T-cell (primary cell): ENCODE measurements at places on chromosomes 12 and 14. TPM values are rescaled to one million over a fixed set of nuclear protein-coding genes. Genes with fewer than 3 reads are reported as not detected.

DNA sequence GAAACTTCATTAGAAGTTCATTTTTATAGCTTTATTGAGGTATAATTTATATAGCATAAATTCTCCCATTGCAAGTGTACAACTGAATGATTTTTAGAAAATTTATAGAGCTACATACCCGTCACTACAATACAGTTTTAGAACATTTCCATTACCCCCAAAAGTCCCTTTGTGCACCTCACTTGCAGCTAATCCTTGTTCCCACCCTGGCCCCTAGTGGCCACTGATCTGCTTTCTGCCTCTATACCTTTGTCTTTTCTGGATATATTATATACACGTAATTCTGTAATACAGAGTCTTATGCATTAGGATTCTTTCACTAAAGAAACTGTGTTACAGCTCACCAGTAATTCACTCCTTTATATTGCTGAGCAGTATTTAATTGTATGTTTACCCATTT is 145.1 kb upstream of the DIO2 start:
- no peaks in the 10 kb centered on the region for H3K4me1 ChIP-seq
- H3K27me3 ChIP-seq, result no peaks in the 10 kb centered on the region
- no peaks in the 10 kb centered on the region for H3K36me3 ChIP-seq
- DNase-seq, result no peak
- H3K4me3 ChIP-seq, result no peak overlapping the region

DNA sequence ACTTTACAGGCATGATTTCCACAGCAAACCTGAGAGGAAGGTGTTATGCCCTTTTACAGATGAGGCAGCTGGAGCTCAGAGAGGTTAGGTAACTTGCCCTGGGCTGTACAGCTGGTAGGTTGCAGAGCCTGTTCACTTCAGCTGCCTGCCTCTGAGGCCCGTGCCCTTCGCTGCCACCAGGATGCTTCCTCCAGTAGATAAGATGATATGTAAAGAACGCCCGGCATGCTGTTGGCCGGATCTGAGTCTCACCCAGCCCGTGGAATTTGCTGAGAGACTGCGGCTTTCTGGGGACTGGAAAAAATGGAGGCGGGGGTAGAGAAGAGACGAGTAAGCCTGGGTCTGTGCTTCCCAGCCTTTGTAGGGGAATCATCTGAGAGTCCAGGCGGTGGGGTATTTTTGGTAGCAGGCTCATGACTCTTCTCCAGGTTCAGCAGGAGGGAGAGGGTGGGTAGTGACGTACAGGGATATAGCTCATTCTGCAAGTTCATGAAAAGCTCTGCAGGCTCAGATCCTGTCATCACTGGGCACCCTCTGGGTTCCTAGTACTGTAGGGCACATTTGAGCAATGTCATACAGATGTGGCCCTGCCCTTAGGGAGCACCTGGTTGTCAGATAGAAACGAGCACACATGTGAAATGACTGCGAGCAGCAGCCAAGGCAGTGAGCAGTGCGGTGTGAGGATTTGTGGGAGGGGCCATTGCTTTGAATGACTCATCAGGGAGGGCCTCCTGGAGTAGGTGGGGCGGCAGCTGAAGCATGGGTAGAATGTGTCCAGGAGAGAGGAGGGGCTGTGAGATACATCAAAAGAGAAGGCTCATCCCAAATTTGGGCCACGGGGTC is 159.4 kb downstream of the TSPAN9 start:
- no peaks in the 10 kb centered on the region for H3K4me1 ChIP-seq
- H3K36me3 ChIP-seq, result no peaks in the 10 kb centered on the region
- H3K4me3 ChIP-seq, result no peak overlapping the region
- no peaks in the 10 kb centered on the region for H3K27me3 ChIP-seq

GRCh38 chr14:99860219-99860618 is 67.0 kb downstream of the EML1 start:
- DNase-seq, result no peak
- H3K4me1 ChIP-seq, result no peaks in the 10 kb centered on the region
- no peak overlapping the region for H3K27ac ChIP-seq
- H3K36me3 ChIP-seq, result no peaks in the 10 kb centered on the region
- H3K4me3 ChIP-seq, result no peak overlapping the region

DNA sequence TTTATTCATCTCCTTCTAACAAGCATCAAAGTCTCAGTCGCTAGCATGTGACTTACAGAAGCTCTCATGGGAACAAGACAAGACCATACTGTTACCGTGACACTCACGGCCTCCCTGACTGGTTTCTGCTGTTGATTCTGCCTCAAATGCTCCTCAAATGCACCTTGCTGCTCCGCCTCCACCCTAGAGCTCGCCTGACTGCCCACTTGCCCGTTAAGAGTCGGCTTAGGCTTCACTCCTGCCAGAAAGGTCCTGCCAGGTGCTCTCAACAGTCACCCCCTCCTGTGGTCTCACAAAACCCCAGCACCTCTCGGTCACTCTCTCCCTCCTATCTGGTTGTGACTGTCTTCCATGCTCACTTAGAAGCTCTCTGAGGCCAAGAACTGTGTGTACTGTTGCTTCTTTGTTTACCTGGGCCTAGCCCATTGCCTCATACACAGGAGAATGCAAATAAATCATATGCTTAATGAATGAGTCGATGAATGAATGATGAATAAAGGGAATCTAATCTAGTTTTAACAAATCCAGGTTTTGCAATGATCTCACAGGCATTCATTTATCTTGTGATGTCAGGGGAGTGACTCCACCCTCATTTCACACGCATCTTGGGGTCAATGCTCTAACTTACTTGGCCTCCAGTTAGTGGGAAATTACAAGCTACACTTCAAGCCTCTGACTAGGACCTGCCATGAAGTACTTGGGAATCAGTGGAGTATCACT is 41.3 kb downstream of the SSH1 start:
- H3K4me1 ChIP-seq, result no peaks in the 10 kb centered on the region
- no peak for DNase-seq
- no peaks in the 10 kb centered on the region for H3K27me3 ChIP-seq
- H3K36me3 ChIP-seq, result peaks cover 5% of the 10 kb centered on the region

DNA sequence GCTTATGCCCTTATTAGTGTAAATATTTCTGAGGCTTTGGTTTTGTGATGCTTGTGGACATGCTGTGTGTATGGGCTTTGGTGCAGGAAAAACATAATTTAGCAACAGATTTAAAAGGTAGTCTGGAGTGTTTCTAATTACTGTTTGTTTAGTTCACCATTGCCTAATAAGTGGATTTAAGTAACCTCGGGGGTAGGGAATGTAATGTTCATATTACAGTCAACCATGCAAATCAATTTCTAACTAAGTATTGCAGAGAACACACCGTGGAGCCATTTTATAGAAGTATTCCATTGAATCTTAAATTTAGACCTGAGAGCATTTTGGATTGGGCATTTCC is 53.5 kb downstream of the ANO6 start:
- H3K4me3 ChIP-seq, result no peak overlapping the region
- H3K4me1 ChIP-seq, result peaks cover 5% of the 10 kb centered on the region
- no peak overlapping the region for H3K27ac ChIP-seq
- peaks cover 4% of the 10 kb centered on the region for H3K36me3 ChIP-seq
- no peaks in the 10 kb centered on the region for H3K27me3 ChIP-seq
- no peak for DNase-seq

DNA sequence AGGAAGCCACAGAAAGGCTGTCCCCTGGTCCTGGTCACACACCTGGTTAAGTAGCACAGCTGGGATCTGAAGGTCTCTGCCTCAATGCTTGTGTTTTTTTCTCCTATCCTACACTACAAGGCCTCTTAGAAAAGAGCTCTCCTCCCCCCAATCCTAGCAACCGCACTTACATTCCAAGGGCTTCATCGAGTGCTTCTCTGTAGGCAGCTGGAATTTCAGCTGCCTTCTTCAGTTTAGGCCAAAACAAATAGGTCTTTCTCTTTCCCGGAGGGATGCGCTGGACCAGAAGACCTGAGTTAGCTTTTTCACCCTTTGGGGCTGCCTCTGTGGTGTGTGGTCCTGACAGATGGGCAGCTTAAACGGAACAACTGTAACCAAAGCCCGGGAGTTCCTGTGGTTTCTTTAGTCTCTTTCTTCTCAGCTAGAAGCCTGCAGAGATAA is 109.7 kb downstream of the GPATCH2L start:
- H3K4me1 ChIP-seq, result no peaks in the 10 kb centered on the region
- no peak overlapping the region for H3K27ac ChIP-seq
- no peaks in the 10 kb centered on the region for H3K36me3 ChIP-seq
- no peak overlapping the region for H3K4me3 ChIP-seq
- DNase-seq, result no peak

DNA sequence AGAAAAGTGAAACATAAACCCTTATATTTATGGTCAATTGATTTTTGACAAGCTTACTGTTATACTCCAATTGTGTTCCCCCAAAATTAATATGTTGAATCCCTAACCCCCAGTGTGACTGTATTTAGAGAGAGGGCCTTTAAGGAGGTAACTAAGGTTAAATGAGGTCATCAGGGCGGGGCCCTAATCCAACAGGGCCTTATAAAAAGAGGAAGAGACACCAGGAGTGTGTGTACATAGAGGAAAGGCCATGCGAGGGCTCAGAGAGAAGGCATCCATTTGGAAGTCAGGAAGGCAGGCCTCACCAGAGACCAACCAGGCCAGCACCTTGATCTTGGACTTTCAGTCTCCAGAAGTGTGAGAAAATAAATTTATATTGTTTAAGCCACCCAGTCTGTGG is 6.5 kb upstream of the VTI1B start:
- DNase-seq, result no peak
- no peak overlapping the region for H3K4me3 ChIP-seq
- H3K27ac ChIP-seq, result no peak overlapping the region

DNA sequence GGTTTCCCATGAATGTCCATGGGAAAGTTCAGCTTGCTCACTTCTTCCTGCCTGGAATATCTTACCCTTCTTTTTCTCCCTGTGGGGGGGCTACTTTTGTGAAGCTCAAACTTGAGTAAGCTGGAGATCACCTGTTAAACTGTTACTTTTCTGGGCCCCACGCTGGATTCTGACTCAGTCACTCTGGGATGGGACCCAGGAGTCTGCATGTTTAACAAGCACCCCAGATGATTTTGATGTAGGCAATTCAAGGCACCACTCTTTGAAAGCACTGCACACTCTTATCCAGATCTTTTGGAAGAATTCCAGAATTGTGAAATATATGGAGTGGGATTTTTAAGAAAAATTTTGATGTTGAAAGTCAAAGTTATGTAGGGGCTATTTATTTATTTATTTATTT is 46.3 kb upstream of the IGF1 start:
- H3K4me3 ChIP-seq, result no peak overlapping the region
- no peaks in the 10 kb centered on the region for H3K27me3 ChIP-seq
- no peaks in the 10 kb centered on the region for H3K4me1 ChIP-seq
- no peak overlapping the region for H3K27ac ChIP-seq

GRCh38 chr12:58051378-58051777 is 110.0 kb downstream of the ATP23 start:
- H3K4me3 ChIP-seq, result no peak overlapping the region
- H3K27me3 ChIP-seq, result no peaks in the 10 kb centered on the region
- no peaks in the 10 kb centered on the region for H3K36me3 ChIP-seq
- DNase-seq, result no peak

- H3K36me3 ChIP-seq, result peaks cover 2% of the 10 kb centered on the region
- no peak overlapping the region for H3K4me3 ChIP-seq
Observed at GRCh38 chr14:106518054-106518943, 991.9 kb downstream of the TMEM121 start.

DNA sequence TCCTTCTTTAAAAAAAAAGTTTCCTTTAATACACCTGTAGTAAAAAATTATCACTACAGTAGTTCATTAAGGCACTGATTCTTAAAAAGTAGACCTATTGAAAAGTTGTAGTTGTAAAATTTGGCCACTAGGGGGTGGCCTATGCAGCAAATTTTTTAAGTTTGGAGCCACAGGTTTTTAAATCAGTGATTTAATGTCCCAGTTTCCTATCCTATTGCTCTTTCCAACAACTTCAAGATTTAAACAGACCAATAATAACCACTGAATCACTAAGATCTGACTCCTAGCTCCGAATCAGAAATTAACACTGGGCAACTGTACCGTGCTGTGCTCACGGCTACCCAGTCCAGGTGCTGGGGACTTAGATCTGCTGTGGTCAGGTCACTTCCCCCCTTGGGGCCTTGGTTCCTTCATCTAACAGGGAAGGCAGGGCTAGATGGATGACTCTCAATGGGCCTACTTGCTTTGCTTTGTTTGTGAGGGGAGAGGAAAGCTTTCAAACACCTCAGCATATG is 279.3 kb downstream of the MED13L start:
- DNase-seq, result no peak
- H3K27me3 ChIP-seq, result no peaks in the 10 kb centered on the region
- no peak overlapping the region for H3K27ac ChIP-seq
- H3K4me3 ChIP-seq, result no peak overlapping the region
- peaks cover 15% of the 10 kb centered on the region for H3K36me3 ChIP-seq

DNA sequence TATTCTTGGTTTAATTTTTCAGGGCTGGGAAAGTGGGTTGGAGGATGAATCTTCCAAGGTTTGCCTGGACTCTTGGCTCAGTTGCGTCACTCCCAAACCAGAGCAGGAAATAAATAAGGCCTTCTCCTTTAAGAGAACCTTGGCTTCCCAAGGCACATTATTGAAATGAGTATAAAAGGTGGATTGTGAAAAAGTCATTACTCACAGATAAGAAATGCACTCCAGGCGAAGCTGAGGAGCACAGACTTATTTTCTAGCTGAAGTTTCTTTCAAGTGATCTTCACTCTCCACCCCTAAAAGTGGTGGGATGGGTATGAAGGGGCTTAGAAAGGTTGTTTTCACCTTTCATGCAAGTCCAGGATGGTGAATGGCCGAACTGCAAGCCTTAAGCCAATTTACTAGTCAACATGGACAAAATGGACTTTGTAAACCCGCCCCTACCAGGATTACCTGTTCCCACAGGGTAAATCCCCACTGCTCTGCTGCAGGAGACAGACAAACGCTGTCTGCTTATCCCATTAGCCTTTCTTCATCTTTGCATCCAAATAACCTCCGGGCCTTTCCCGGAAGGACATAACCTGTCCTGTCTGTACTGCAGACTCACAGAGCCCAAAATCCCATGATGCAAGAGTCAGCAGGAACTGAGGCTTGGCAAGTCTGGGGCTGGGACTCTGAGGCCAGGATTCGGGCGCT is 207.6 kb downstream of the BCL11B start:
- no peaks in the 10 kb centered on the region for H3K27me3 ChIP-seq
- H3K4me3 ChIP-seq, result no peak overlapping the region
- no peak overlapping the region for H3K27ac ChIP-seq

- H3K4me1 ChIP-seq, result no peaks in the 10 kb centered on the region
- no peak for DNase-seq
- no peak overlapping the region for H3K27ac ChIP-seq
- no peak overlapping the region for H3K4me3 ChIP-seq
- H3K27me3 ChIP-seq, result no peaks in the 10 kb centered on the region
Observed at GRCh38 chr12:124518051-124518932, 49.1 kb downstream of the NCOR2 start.

DNA sequence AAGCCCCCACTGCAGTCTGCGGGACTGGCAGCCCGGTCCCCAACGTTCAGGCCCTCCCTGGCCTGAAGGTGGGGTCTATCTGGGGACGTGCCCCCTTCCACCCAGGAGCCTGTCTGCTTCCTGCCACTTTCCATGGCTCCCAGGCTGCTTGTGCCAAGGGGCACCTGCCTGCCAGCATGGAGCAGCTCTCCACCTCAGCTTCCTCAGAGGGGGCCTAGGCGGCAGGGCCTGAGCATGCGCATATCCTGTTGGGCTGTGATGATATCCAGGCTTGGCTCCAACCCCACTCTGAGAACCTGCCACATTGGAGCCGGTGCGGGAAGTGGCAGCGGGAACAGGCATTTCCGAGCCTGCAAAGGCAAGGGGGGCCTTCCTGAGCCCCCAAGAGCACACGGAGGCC is 57.4 kb downstream of the FUT8 start:
- no peak for DNase-seq
- no peaks in the 10 kb centered on the region for H3K4me1 ChIP-seq

SLCO1C1 gene
- total RNA-seq, result not detected

FGF23 gene
- not detected for total RNA-seq

MYO1A gene
- total RNA-seq, result 1.2 TPM

CSRNP2 gene
- 27.9 TPM for total RNA-seq

PLA2G1B gene
- total RNA-seq, result not detected

C14orf132 gene
- total RNA-seq, result 3.5 TPM

GPD1 gene
- 0.93 TPM for total RNA-seq
